Kidney (tissue), 22 donors: ENCODE measurements at places on chromosomes 6 and 20.

DNA sequence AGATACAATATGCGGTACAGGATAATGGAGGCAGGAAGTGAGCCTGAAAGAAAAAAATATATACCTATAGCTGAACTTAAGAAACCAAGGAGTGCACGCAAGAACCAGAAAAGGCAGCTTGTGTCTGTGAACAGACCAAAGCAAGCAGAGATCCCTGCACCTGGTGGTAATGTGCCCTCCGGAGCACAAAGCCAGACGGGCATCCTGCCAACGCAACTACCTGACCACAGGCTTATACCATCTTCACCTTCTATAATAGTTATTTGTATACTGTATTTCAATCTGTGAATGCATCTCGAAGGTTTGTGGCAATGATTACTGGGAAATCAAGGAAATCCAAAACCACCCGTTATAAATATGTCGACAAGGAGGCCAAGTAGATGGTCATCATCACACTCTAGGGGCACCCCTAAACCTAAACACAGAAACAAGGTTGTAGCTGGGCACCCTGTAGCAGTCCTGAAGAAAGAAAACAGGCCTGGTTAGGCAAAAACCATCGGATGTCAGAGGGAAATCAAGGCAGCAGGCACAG, 801 bp downstream of the FBXL4 start:
- no peak for DNase-seq

GRCh38 chr6:44920952-44921491, 407.1 kb upstream of the RUNX2 start:
- no peak for DNase-seq

DNA sequence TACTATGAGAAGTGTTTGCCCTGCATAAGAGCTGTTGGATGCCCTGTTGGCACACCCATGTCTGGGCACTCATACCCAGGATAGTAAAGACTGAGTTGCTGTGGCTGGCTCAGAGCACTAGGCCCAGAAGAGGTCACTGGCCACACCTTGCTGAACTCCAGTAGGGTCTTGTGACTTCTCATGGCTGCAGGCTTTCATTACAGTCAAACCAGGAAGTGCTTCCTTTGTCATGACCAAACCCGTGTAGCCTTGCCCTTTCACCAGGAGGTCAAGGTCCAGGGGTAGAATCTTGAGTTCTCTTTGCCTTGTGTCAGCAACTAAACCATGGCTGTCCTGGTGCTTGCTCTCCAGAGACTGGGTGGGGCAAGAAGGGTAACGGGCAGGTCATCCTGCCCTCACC, 49.5 kb downstream of the CD164 start:
- DNase-seq = no peak

DNA sequence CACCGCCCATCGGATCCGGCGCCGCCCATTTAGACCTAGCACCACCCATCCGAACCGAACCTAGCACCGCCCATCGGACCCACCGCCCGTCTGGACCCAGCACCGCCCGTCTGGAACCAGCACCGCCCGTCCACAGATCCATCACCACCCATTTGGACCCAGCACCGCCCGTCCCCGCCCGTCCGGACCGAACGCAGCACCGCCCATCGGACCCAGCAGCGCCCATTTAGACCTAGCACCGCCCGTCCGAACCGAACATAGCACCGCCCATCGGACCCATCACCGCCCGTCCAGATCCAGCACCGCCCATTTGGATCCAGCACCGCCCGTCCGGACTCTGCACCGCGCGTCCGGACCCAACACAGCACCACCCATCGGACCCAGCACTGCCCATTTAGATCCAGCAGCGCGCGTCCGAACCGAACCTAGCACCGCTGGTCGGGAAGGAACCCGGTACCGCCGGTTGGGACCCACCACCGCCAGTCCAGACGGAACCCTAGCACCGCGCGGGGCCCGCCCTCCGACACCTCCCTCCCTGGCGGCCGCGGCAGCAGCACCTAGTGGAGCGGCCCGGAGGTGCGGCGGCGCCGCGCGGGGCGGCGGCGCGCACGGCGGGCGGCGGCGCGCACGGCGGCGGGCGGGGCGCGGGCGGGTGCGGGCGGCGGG, 348 bp upstream of the AFDN start:
- peak; percentile 71 for DNase-seq

DNA sequence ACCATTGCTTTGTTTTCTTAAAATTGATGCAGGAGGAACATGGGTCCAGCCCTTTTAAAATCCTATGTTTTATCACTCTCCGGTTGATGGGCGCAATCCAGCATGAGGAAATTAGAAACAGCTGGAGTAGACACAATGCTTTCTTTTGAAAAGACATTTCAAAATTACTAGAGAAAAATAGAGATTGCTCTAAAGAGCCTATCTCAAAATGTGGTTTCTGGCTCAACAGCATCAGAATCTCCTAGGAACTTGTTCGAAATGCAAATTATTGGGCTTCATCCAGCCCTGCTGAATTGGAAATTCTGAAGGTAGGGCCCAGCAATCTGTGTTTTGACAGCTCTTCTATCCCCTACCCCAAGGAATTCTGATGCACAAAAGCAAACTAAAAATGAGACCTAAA, 190.8 kb upstream of the BMP2 start:
- no peak for DNase-seq

- DNase-seq = no peak
Observed at GRCh38 chr6:82703230-82703629, 339.6 kb downstream of the TPBG start.

- peak; percentile 55 for DNase-seq
Observed at GRCh38 chr6:161135695-161136591, 137.9 kb downstream of the AGPAT4 start.
